NCI-H345 (cell line): ENCODE measurements at places on chromosomes 2 and 18.

- no peak for DNase-seq
These were observed 166.9 kb upstream of the EPB41L3 start for GRCh38 chr18:5710676-5711075.

DNA sequence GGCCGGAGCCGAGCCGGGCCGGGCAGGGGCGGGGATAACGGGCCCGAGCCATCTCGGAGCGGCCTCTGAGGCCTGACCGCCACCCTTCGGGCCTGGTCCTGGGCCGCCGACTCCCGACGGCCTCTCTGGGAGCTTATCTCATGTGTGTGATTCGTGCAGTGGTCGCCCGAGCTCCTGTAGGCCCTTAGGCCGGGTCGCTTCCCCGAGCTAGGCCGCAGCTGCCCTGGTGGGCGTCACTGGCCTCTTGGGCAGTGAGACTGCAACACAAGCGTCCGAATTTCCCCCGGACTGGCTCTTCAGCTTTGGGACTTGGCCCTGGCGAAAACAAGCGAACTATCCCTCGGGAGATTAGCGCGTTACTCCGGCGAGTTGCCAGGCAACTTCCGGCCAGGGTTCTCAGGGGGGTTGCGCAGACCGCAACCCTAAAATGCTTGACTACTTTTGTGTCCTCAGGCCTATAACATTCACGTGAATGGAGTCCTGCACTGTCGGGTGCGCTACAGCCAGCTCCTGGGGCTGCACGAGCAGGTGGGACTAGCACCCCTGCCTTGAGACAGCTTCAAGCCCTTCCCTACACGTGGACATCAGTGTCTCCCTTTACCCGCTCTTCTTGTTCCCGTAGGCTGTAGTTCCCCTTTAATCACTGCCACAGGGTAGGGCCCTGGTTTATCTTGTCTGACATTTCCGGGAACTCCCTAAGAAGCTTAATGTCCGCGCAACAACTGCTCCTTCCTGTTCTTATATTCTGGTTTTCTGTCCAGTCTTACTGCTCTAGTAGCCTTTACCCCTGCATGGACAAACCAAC lies 602 bp downstream of the SNX17 start:
- no peak for DNase-seq

DNA sequence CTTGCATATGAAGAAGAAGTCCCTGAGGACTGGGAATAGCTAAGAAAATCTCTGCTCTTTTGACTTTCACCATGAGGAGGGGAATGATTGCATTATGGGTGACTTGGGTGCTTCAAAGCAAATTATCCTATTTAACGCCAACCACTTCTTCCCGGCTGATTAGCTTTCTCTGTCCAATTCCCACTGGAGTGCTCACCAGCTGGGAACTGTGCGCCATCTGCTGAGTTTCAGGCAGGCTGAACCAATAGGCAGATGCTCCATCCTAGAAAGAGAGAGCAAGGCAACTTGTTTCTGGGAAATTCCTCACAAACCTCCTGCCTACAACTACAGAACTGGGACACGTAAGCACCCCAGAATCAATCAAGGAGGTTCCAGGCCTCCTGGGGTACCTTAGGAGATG lies 49.4 kb downstream of the POLE4 start:
- peak; percentile 89 for DNase-seq

- DNase-seq, result no peak
These were observed 114.1 kb upstream of the HDAC4 start for GRCh38 chr2:239514754-239515530.

GRCh38 chr18:55511277-55511676 lies 76.7 kb downstream of the TCF4 start:
- DNase-seq, result no peak

DNA sequence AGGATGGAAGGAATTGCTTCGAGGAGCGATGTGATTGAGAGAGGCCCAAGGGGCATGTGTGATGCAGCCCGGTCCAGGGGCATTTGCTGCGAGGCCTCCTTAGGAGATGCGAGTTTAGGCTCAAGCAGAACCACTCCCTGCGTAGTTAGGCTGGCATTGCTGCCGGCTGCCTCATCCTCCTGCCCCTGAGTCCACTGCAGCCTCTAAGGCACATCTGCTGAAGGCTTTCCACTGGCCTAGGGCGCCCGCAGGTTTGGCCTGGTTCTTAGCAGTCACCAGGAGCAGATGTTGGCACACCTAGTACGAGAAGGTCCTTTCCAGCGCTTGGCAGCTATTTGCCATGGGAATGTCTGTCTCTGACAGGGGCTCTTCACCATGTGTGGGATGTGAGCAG lies 20.7 kb downstream of the INPP5D start:
- no peak for DNase-seq

DNA sequence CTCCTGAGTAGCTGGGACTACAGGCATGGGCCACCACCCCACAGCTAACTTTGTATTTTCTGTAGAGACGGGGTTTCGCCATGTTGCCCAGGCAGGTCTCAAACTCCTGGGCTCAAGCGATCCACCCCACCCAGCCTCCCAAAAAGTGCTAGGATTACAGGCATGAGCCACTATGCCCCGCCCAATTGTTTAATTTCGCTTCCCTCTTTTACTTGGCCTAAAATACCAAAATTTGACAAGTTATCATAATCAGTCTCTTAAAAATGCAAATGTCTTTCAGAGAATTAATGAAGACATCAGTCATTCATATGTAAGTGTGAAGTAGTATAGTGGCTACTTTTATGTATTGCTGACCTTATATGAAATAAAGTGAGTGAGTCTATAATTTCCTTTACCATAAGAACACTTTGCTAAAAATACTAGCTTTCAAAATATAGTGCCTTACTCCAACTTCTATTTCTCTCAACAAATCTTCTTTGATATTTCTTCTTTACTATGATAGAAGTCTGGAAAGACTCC lies 9.8 kb downstream of the FBXO11 start:
- no peak for DNase-seq

- peak; percentile 81 for DNase-seq
These were observed 291.3 kb downstream of the BCL11A start for GRCh38 chr2:60262178-60262577.

DNA sequence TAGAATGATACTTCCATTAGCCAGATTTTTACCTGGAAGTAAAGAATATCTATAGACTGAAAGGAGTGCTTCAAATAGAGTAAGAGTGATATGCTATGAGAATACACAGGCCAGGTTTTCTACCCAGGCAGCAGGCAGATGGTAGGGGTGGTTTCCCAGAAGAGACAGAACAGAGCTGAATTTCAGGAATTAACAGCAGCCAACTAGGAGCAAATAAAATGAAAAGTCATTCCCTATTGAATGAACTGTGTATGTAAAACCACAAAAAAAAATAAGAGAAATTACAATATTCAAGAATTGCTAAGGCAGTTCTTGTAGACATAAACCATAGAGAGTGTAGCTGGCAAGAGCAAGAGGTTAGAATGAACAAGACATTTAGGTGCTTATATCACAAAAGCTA lies 336.8 kb downstream of the KCNJ3 start:
- no peak for DNase-seq

GRCh38 chr2:37570773-37571586 lies 100.5 kb downstream of the CDC42EP3 start:
- no peak for DNase-seq

- no peak for DNase-seq
These were observed 39.6 kb downstream of the DCDC2C start for GRCh38 chr2:3742743-3743508.

DNA sequence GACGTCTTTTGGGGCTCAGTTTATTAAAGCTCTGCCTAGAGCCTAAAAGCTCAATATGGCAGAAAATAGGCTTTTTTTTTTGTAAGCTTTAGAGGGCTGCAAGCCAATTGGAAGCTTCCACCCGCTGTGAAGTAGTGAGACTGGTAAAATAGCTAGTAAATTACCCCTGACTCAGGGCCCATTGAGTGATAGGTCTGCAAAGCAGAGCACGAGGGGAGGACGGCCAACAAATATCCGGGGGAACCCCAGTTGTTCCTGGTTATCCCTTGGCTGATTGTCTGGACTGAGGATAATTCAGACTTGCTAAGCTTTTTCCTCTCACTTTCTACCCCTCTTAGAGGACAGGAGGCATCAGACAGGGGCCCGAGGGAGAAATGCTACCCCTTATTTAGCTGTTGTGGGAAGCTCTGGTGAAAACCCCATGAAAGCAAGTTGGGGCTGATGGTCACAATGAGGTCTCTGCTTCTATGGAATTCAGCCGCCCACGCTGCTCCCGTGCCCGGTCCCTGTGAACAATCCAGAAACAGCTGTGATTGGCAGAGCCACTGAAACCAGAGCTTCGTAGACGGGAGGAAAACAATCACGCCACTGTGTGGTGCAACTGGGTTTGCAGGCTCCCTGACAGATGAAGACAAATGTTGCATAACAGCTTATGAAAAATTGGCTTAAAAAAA lies 141.9 kb upstream of the LGALSL start:
- no peak for DNase-seq

GRCh38 chr2:221434142-221434541 lies 138.0 kb downstream of the EPHA4 start:
- DNase-seq, result no peak

DNA sequence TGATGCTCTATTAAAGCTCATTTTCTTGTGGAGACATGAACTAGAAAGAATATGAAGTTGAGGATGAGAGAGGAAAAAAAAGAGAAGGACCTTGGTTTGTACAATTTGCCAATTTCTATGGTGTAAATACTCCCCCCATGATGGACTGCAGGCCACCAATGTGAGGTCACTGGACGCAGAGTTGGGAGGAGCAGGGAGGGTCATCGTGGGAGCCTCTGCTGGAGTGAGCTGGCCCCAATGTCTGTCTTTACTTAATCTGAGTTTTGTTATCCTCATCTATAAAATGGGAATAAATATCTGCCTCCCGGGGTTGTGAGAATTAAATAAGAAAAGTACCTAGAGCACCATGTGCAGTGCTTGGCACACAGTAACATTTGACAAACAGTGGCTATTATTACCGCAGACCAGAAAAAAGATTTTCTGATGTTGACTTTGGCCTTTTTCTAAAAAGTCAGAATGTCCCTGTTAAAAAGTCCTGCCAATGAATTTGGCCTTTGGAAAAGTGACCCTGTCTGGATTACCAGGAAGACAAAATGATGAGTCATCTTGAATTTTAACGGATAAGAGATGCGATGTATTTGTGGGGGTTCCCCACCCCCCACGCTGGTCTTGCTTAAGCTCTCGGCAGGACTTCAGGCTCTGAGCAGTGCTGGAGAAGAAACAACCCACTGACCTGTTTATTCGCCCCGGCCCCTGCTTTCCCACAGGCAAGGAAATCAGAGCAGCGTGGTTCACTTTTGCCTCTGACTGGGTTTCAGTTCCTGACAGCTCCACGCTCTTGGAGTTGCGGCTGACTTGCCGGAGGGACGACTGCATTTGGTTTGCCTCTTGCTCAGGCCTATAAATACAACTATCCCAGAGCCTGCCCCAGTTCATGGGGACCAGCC lies 50.3 kb upstream of the FOSL2 start:
- DNase-seq, result no peak

DNA sequence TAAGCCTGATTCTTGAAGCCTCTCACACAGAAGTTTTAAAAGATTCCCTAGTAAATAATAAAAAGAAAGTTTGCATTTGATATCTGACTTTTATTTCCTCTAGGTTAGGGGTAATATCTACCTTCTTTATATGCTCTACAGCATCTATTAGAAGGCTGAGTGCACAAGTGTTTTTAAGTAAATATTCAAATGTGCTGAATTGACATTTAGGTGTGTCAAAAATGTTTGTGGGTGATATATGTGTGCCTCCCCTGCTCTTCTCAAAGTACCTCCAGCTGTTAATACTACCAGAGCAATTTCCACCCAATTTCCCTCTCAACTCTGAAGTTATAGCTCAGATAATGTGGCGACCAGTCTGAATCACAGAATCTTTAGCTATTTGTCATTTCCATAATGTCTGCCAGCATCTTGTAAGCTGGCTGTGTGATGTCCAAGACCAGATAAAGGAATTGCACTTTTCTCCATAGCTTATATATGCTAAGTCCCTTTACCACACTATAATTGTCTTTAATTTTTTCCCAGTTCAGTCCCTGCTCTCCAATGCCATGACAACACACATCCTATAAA lies 24.4 kb upstream of the ERMN start:
- DNase-seq, result no peak

DNA sequence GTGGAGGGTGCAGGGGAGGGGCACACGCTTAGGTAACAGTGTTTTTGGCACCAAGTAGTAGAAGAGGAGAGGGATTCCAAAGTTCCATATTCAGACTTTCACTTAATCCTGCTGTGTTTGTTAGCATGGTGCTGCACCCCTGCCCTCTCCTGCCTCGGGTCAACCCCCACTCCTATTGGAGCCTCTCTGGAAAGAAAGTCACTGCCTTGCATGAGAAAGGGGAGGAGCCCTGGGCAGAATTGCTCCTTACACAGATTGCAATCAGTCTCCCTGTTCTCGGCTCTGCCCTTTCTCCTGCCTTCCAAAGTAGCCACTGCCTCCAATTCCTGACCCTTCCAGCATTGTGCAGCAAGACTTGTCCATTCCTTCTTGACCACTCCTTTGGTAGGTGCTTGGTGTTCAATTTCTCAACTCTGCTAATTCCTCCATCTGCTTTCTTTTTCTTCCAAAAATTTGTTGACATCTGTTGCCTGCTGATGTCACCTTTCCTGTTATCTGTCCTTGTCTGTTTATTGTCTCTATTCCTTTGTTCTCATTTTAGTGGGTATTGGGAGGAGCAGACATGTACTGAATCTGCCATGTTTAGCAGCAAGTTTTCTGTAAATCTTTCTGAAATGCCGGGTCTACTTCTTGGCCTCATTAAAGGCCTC lies 225.4 kb downstream of the LOXHD1 start:
- no peak for DNase-seq

GRCh38 chr2:45710468-45710867 lies 59.0 kb downstream of the PRKCE start:
- no peak for DNase-seq

- DNase-seq, result no peak
These were observed 34.0 kb downstream of the UGP2 start for GRCh38 chr2:63875559-63876245.

DNA sequence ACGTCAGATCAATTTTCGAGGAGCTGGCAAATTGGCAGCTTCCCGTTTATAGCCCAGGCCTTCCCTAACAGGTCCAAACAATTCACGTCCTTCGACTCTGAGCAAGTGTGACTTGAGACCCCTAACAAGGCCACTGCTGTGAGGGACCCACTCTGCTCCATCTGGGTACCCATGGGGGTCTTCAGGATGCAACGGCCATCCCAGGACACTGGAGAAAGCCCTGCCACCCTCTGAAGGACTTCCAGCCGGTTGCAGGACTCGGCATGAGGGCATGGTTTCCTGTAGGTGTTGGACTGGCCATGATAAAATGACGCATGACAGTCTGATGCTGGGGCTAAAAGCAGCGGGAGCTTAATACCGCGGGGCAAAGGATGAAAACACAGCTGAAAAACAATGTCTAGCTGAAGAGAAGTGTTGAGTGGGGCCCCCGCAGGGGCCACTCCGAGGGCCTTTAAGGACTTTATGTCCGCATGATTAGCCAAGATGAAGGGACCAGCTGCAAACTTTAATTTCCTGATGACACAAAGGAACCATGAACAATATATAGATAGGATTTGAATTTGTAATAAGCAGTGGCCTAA lies 113.3 kb upstream of the ZNF521 start:
- no peak for DNase-seq

- no peak for DNase-seq
These were observed 18.4 kb downstream of the ZC3H6 start for GRCh38 chr2:112293636-112294401.
